Mucosa of gallbladder (tissue), 1 donor: ENCODE measurements at places on chromosomes 6 and 20. TPM values are rescaled to one million over a fixed set of nuclear protein-coding genes. Genes with fewer than 3 reads are reported as not detected.

The BPIFA1 gene
- not detected for total RNA-seq

The NKX2-2 gene
- total RNA-seq, result not detected

The HLA-DPA1 gene
- 185 TPM for total RNA-seq

The ZNF76 gene
- 38.3 TPM for total RNA-seq

The TPD52L1 gene
- total RNA-seq, result 71.3 TPM

The MUC22 gene
- total RNA-seq, result not detected

The CLPSL1 gene
- total RNA-seq, result 0.49 TPM

The GPR63 gene
- 1.6 TPM for total RNA-seq

The PMEPA1 gene
- total RNA-seq, result 83.8 TPM

The MTCH1 gene
- 206 TPM for total RNA-seq

The PROKR2 gene
- total RNA-seq, result not detected

The MTG2 gene
- total RNA-seq, result 38.0 TPM

The SUMO4 gene
- total RNA-seq, result 1.3 TPM

The OOEP gene
- 0.58 TPM for total RNA-seq

The KIAA1755 gene
- 7.1 TPM for total RNA-seq

The KIF25 gene
- total RNA-seq, result 0.43 TPM

The ECT2L gene
- total RNA-seq, result 0.14 TPM

The ID4 gene
- total RNA-seq, result 7.0 TPM

The C2 gene
- 14.8 TPM for total RNA-seq

The SCRT2 gene
- total RNA-seq, result not detected

The ZCCHC3 gene
- total RNA-seq, result 16.7 TPM

The MCHR2 gene
- total RNA-seq, result not detected

The FBXO9 gene
- total RNA-seq, result 88.1 TPM

The TOX2 gene
- total RNA-seq, result 4.5 TPM

The NNAT gene
- total RNA-seq, result 6.3 TPM

The TRAPPC3L gene
- not detected for total RNA-seq

The ZDHHC14 gene
- total RNA-seq, result 17.8 TPM

The PDYN gene
- not detected for total RNA-seq

The HUS1B gene
- total RNA-seq, result 0.46 TPM

The CRISP2 gene
- 9.8 TPM for total RNA-seq

The EYA4 gene
- total RNA-seq, result 0.17 TPM

The FRK gene
- 24.3 TPM for total RNA-seq

The LY86 gene
- 7.0 TPM for total RNA-seq

The MICB gene
- 2.7 TPM for total RNA-seq

The PLA2G7 gene
- total RNA-seq, result 1.8 TPM
